Progenitor cell of endocrine pancreas (in vitro differentiated cells): ENCODE measurements at places on chromosomes 3 and 15.

DNA sequence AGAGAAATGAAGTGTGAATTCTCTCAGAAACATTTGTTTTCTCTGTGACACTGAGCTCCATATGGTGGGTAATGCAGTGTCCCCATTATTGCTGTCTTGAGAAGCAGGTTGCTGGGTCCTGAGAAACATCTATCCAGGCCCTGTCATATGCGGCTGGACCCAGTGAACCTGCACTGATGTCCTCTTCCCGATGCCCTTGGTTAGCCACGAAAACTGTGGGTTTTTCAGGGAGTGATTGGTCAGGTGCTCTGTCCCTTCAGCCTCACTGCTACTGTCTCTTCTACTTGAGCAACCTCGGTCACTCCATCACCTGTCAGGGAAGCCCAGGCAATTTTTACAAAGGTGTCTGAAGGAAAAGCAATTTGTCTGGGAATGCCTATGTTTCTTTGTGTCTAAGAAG lies 77.0 kb downstream of the SLC7A14 start:
- no peak for DNase-seq

DNA sequence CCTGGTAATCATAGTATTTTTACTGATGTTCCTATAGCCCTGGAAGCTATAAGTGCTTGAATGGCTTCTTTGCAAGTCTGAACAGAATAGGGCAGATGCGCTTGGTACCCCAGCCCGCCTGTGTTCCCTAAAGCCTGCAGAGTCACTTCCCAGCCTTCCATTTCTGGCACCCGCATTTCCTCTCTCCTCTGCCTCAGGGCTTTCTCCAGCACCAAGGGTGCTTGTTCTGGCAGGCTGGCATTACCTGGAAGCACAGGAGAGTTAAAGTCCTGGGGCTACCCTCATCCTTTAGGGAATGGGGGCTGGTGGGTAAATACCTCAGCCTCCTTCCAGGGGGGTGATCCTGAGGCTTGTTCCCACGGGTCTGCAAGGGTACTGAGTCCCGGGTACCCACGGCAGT lies 7.4 kb upstream of the CHRNA3 start:
- DNase-seq: no peak

- DNase-seq: no peak
These were observed 250.9 kb upstream of the TPM1 start for GRCh38 chr15:62791694-62792093.

DNA sequence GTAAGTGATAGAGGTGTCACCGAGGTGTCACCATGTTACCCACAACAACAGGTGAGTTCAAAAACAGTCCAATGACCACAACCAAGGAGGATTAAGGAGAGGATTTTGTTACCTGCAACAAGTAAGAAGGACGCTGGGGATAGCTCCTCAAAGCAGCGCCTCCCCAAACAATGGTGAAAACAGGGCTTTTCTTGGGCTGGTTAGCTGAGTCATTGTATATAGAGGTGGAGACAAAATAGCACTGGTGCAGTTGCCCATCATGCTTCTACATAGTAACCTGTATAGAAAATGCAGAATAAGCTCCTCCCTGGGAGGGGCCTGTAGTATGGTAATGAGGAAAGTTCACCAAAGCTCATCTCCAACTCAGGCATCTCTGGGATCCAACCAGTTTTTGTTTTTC lies 116.9 kb upstream of the EIF1B start:
- no peak for DNase-seq

- no peak for DNase-seq
These were observed 147.4 kb downstream of the CMSS1 start for GRCh38 chr3:99965077-99965476.

GRCh38 chr3:196995646-196996355 lies 27.2 kb upstream of the PIGZ start:
- DNase-seq: no peak
